ENCODE measurements at places on chromosomes 2 and 18.

DNA sequence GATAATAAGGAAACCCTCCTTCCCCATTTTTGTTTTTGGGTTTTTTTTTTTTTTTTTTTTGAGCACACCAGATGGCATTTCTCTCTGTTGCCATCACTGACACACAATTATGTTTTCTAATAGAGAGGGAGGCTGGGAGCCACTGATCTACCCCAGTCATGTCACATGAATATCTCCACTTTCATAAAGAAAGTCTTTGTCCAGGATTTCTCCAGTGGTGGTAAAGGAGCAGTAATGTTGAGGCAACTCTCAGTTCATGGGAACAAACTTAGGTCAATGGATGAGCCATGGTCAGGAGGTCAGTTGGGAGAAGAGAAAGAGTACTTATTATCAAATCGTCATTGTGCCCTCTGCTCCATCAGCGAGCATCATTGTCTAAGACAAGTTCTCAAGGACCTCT is 603.7 kb downstream of the ARHGAP15 start:
- DNase-seq, result no peak

GRCh38 chr2:39728941-39729351 is 50.1 kb downstream of the THUMPD2 start:
- DNase-seq, result no peak

DNA sequence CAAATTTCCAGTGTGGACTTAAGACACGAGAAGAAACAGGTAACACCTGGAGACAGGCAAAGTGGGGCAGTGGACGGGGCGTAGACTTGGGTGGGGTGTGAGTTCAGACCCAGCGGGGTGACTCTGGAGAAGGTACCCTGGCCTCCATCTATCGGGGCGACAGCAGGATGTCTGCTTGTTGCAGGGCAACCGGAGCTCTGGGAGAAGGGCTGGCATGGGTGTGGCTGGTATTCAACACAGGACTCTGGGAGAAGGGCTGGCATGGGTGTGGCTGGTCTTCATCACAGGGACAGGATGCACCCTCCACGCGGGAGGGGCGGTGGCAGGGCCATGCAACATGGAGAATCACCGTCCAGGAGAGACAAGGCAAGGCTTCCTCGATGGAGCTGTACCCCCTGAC is 198.5 kb downstream of the HDAC4 start:
- no peak for DNase-seq

- no peak for DNase-seq
Observed at GRCh38 chr2:19119326-19120001, 239.0 kb downstream of the OSR1 start.

GRCh38 chr2:152600697-152601096 is 116.6 kb downstream of the PRPF40A start:
- DNase-seq, result no peak
